ENCODE measurements at places on chromosomes 13 and 19. TPM values are rescaled to one million over a fixed set of nuclear protein-coding genes. Genes with fewer than 3 reads are reported as not detected.

DNA sequence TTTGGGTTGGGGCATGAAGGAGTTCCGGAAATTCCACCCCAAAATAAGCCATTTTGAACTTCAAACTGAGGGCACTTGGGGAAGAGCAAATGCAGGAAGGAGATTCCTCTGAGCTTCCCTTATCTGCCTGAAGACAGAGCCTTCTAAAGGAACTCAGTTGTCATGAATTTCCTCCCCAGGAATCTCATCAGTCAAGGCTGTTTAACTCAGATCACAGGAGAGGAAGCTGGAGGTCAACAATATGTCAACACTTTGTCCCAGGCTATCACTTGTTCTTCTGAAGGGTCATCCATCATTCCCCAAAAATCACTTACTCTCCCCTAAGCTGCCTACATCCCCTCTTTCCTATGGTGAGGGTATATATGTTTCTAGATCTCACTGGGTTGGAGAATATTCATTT lies 26.0 kb upstream of the CHST8 start:
- H3K27me3 ChIP-seq: peaks cover 2% of the 10 kb centered on the region
- no peak for DNase-seq
- H3K36me3 ChIP-seq: no peaks in the 10 kb centered on the region
- H3K4me3 ChIP-seq: no peak overlapping the region
- no peak overlapping the region for H3K27ac ChIP-seq

DNA sequence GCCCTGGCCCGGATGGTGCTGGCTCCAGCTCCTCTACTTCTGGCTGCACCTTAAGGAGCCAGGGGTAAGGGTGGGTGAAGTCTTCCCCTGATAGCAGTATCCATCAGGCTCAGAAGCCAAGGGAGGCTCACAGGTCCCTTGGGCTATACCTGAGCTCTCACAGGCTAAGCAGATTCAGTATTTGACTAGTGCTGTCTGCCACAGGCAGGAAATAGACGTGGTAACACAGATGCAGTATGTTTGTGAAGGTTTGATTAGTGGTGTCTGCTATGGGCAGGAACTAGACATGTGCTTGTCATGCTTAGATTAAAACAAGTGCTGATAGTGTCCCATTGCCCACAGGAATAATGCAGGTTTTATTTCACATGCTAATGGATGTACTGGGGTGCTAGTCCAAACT lies 4.0 kb downstream of the SYT5 start:
- DNase-seq: no peak
- no peak overlapping the region for H3K4me3 ChIP-seq
- peaks cover 24% of the 10 kb centered on the region for H3K4me1 ChIP-seq

PBX4 gene
- total RNA-seq: 1.2 TPM

DNA sequence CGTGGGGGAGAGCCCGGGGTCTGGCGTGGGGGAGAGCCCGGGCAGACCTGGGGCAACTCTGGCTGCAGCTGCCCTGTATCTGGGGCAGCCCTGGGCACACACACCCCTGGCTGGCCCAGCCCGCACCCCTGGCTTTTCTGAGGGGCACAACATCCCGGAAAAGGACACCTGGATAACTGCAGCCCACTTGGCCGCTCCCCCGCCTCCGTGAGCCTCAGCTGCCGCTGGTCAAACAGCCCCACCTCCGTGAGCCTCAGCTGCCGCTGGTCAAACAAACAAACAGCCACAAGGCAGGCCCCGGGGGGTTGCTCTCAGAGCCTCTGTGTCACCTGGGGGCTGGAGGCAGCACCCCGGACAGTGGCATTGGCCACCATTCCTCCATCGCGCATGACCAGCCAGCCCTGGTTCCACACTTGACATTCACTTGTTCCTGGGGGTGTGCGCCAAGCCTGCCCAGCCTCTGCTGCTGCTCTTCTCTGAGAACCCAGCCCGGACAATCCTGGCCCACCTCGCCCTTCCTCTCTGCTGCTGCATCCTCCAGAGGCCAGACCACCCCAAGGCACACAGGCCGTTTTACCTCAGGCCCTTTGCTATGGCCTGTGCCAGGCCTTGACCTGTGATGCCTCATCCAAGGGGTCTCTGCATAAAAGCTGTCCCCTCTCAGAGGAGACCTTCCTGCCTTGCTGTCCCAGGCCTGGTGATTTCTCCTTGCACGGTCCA lies 19.9 kb downstream of the CEBPG start:
- H3K4me1 ChIP-seq: peaks cover 16% of the 10 kb centered on the region
- H3K4me3 ChIP-seq: no peak overlapping the region
- peak overlapping the region; percentile 20 for H3K27ac ChIP-seq
- DNase-seq: no peak
- no peaks in the 10 kb centered on the region for H3K36me3 ChIP-seq

B3GNT3 gene
- total RNA-seq: not detected

Data from chondrocyte (in vitro differentiated cells).